ENCODE measurements at places on chromosomes 5 and 9. TPM values are rescaled to one million over a fixed set of nuclear protein-coding genes. Genes with fewer than 3 reads are reported as not detected.

Gene N4BP3
- under 0.01 TPM for total RNA-seq

Gene STPG3
- total RNA-seq, result not detected

Gene SLCO6A1
- total RNA-seq, result not detected

Gene EIF4E1B
- not detected for total RNA-seq

Gene CBY3
- 0.18 TPM for total RNA-seq

Gene NDOR1
- total RNA-seq, result 1.1 TPM

Gene OGN
- total RNA-seq, result not detected

Gene ACOT12
- not detected for total RNA-seq

Gene AGXT2
- not detected for total RNA-seq

Gene IFNA21
- not detected for total RNA-seq

Gene SLC34A3
- total RNA-seq, result not detected

Gene HACD4
- total RNA-seq, result 2.8 TPM

Gene CCDC192
- total RNA-seq, result not detected

Gene NIPSNAP3A
- 40.0 TPM for total RNA-seq

Gene EMB
- total RNA-seq, result 4.4 TPM

Gene C6
- under 0.01 TPM for total RNA-seq

Gene MIER3
- 26.7 TPM for total RNA-seq

Gene WDR38
- total RNA-seq, result not detected

Gene TSSK1B
- under 0.01 TPM for total RNA-seq
